Upper lobe of left lung (tissue), 6 donors: ENCODE measurements at places on chromosomes 2 and 18.

DNA sequence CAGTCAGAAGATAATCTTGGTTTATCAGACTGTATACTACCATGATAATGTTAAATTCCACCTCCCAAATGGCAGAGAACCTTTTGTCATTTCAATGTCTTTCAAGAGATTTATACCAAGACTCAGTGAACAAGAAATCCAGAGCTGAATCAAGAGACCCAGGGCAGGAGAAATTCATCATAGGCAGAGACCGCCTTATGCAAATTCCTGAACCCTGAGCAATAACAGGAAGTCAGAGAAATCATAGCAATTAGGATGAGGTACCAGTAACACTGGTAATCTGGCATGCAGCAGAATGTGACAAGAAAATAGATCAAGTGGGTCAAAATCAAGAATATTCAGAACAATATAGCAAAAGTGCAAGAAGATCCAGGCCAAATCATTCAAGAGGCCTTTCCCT lies 412.4 kb upstream of the LRATD1 start:
- no peak for DNase-seq

GRCh38 chr2:203728321-203728720 lies 21.9 kb downstream of the CD28 start:
- DNase-seq: no peak

DNA sequence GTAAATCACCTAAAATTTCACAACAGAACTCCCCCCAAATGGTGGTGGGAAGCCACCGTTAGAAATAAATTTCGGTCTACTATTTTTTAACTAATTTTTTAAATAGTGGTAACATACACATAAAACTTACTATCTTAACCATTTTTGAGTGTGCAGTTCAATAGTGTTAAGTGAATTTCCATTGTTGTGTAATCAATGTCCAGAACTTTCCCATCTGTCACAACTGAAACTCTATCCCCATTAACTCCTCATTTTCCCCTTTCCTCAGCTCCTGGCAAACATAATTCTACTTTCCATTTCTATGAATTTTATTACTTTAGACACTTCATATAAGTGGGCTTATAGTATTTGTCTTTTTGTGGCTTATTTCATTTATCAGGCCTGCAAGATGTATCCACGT lies 34.1 kb upstream of the HNMT start:
- no peak for DNase-seq

DNA sequence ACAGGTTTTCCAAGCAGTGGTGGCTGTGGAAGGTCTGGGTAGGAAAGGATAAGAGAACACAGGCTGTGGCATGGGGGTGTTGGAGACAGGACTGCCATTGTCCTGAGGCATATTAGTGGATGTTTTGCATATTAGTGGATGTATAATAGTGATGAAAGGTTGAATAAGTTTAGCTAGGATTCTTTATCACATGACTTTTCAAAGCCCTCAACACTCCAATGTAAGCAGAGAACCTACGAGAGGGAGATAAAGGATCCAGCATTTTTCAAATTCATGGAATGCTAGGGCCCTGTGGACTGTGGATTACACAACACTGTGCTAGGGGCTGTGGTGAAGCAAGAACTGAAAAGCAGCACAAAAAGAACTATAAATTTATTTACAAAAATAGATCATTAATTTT lies 63.2 kb downstream of the POLE4 start:
- DNase-seq: no peak

DNA sequence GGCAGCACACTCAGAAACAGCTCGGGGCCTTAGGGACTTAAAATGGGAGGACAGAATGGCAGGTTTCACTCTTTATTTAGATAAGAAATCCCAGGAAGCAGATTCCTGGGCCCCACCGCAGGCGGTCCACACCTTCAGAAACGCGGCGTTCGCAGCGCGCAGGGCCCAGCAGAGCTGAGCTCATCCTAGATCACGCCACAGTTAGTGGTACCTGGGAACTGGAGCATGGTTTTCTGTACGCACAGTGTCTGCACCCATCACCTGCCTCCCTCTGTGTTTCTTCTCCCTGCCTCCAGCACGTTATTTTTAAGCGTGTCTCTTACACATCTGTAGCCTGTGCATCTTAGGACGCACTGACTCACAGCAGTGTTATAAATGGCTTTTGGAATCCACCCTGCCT lies 242.1 kb downstream of the ALPK2 start:
- DNase-seq: no peak

GRCh38 chr2:77046339-77046738 lies 475.8 kb downstream of the LRRTM4 start:
- no peak for DNase-seq

- DNase-seq: no peak
Observed at GRCh38 chr2:85769983-85770362, 16.2 kb downstream of the ATOH8 start.

DNA sequence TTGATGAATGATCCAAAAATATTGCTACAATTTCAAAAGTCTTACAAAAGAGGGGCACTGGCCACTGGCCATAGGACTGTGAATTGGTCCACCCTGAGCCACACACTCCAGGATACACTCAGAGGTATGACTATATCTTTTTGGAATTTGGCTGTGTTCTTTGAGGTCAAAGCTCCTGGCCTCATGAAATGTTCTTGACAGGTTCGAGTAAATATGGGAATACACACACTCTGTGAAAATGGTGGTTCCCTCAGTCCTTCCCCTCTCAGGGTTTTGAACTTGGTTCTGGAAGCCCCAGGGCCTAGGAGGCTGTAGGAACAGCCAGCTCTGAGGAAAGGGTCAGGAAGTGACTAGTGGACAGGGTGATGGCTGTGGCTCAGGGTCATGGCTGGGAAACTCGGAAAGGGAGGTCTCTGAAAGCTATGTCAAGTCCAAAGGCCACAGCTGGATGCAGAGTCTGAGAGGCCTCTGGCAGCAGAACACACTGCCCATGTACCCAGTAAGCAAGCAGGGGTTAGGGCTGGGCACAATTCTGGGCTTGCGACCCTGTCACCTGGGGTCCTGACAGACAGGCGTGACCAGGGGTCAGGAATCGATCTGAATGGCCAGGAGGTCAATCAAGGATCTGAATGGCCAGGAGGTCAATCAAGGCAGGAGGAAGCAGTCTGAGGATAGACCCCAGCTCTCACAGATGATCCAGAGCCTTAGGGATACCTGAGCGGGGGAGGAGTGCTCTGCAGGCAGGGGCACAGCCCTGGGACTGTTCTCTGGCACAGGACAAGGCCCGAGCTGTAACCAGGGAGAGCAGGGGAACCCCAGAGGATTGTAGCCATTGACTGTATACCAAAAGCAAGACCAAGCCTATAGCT lies 223.4 kb upstream of the SMAD2 start:
- peak; percentile 52 for DNase-seq

DNA sequence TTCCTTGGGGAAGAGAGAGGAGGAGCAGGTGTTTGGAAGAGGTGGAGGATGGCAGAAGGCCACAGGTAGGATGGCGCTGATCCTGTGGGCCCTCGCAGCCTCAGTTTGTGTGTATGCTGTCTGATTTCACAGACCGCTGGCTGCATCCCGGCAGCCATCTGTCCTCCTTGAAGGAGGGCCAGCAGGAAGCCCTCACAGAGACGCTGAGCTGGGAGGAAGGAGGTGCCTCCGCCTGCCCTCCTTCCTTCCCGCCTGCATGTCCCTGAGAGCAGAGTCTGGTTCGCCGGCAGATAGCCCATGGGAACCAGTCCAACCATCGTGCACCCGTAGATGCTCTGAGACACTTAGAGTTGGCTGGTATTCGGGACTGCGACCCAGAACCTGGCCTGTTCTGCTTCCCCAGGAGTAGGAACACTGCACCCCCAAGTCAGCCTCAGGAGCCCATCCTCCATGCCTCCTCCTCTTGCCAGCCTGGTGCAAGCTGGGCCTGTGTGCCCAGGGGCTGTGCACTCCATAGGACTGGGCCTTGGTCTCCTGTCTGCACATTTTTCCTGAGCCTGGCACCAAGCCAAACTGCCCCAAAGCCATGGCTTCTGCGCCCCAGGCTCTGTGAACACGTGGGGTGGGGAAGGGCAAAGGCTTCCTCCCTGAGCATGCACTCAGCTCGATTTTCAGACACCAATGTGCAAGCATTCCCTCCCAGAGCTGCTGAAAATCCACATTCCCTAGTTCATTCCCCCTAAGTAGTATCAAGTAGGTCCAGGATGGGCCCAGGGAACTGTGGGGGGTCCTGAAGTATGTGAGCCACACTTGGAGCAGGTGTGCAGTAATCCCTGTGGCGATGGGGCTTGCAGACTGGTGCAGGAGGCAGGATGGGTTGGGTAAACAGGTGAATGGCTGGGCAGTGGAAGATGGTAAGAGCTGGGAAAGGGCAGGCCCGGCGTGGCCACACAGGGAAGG lies 115.6 kb downstream of the SEPTIN10 start:
- no peak for DNase-seq

- DNase-seq: no peak
Observed at GRCh38 chr2:207831584-207832248, 62.0 kb upstream of the FZD5 start.

DNA sequence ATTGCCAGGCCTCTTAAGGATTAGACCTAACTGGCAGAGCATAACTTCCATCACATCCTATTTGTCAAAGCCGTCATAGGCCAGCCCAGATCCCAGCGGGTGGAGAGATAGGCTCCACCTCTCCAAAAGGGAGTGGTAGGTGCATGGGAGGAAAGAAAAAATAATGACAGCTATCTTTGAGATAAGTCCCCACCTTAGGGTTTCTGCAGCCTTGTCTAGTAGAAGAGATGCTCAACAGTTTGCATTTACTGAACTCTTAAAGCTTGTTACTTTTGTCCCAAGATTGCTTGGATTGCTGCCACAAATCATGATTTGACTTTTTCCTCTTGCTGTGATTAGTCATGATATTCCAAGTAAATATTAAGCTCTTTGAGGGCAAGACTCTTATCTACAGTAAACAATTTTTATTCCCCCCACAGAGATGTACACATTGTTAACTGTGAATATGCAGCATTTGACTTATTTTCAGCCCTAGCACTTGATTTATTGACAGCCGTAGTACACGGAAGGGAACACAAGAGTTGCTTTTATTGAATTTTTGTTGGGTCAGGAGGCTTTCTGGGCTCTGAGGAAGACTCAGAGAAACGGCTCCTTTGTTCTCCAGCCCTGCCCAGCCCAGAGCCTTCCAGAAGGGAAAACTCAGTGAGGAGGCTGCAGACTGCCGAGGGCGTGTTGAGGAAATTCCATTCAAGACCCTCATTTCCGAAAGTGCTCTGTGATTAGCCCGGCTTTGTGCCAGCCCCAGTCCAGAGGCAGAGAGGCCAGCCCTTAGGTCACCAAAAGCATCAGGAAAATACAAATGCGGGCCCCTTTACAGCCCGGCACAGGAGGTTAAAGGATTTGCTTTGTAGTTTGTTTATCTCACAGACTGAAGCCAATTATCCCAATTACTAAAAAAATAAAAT lies 75.5 kb upstream of the ZNF532 start:
- DNase-seq: no peak

- no peak for DNase-seq
Observed at GRCh38 chr2:134142903-134143302, 111.0 kb upstream of the MGAT5 start.

GRCh38 chr2:19231625-19232024 lies 126.8 kb downstream of the OSR1 start:
- DNase-seq: no peak

- no peak for DNase-seq
Observed at GRCh38 chr2:175626796-175627195, 375.3 kb downstream of the LNPK start.

DNA sequence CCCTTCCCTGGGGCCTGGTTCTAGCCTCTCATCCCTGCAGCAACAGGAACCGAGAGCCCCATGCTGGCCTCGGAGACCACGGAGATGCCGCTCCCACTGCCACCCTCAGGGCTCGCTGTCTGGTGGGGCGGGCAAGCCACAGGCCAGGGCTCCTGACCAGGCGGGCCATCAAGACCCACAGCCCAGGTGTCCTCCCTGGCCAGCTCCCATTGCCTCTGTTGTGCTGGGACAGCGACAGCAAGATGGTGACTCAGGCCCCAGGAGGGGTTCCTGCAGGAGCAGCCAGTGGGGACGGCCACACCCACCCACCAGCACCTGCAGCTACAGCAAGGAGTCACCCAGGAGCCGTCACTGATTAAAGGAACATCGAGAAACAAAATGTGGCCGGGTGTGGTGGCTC lies 7.4 kb downstream of the KLHL30 start:
- no peak for DNase-seq

GRCh38 chr2:155485141-155485842 lies 786.8 kb downstream of the KCNJ3 start:
- no peak for DNase-seq

DNA sequence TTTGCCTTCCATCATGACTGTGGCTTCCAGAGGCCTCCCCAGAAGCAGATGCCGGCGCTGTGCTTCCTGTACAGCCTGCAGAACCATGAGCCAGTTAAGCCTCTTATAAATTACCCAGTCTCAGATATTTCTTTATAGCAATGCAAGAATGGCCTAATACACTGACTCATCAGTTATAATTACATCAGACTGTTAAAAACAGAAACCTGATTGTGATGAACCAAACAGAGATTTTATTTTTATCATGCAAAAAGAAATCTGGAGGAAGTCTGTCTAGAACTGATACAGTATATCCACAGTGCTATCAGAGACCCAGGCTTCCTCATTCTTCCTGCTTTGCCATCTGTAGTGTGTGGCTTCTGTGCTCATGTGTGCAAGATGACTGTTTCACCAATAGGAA lies 93.4 kb upstream of the MEX3C start:
- no peak for DNase-seq

DNA sequence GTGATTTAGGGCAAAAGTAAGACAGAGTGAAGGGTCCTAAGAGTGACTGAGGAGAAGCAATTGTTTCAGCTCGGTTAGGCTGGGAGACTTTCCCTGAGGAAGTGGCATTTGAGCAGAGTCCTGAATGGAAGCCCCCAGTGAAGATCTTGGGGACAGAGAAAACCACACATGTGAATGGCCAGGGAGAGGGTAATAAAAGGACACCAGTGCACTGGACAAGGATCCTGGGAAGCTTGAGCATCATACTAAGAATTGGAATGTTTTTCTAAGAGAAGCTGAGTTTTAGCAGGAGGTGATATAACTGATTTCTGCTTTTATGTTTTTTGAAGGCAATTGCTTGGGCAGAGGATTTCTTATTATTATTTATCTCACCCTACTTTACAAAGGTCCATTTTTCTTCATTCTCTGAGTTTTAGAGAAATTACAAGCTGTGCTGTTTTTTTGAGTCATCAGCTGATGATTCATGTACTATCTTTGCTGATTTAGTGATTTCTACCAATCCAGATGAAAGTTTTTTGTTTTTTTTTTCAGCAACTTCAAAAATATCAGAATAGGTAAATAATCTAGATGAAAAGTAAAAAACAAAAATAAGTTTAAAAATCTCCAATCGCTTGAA lies 43.5 kb downstream of the MFSD6 start:
- no peak for DNase-seq

DNA sequence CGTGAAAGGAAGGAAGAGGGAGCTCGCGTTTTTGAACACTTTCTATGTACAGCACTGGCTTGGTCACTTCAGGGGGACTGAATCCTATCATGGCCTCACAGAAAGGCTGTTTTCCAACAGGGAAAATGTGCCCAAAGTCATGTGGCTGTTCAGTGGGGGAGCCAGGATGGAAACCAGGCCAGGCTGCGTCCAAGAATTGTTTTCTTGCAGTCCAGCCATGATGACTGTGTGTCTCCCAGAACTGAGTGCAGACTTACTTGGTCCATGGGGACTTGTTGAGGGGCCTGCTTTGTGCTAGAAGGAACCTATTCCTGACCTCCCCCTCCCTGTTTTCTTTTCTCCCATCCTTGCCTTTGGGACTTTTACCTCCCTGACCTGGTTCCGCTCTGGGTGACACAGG lies 46.9 kb downstream of the EMILIN2 start:
- DNase-seq: no peak
